ENCODE measurements at places on chromosomes 5 and 9.

DNA sequence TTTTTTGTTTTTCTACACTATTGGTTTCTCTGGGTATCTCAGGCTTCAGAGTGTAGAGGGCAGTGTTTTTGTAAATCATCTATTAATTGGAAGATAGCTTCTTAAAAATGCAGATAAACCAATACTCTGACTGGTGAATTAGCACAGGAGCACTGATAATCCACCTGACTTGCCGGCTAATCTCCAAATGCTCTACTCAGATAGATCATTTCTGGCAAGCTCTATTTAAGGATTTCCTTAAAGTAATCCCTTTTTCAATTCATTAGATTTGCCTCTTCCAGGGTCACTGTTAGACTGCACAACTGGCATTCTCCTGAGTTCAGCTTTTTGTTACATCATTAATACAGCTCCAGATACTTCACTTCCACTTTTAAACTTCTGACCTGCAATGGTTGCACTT, 1390.3 kb upstream of the NUDT12 start:
- DNase-seq = no peak

GRCh38 chr9:75889977-75890471, 449 bp upstream of the PCSK5 start:
- no peak for DNase-seq

DNA sequence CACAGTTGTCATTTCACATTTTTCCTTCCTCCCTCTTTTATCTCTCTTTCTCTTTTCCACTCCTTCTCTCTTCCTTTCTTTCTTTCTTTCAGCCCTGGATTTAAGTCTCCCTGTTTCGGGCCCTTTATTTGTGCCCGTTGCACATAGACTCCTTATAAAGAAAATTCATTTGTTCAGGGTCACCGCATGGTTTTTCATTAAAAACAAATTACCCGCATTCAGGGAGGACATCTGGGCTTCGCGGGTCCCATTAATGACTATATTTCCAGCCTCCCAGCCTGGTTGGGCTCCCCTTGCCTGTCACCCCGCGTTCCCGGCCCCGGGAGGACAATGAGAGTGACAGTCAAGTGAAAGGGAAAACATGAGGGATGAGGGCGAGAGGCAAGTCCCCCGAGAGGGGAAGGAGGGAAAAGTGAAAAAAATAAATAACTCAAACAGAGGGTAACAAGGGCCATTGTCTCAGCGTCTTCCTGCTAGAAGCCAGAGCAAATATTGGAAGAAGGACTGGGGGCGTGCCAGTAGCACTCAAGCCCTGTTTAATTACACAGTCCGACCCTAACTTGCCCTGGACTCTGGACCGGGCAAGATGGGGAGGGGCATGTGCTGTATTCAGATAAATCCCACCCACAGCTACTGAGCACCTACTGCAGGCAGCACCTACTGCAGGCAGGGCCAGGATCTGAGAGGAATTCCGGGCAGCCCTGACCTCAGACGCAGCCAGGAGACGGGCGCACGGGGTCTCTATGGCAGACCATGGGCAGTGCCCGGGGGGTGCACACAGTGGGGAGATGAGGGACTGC, 166.2 kb downstream of the PAX5 start:
- DNase-seq = no peak

DNA sequence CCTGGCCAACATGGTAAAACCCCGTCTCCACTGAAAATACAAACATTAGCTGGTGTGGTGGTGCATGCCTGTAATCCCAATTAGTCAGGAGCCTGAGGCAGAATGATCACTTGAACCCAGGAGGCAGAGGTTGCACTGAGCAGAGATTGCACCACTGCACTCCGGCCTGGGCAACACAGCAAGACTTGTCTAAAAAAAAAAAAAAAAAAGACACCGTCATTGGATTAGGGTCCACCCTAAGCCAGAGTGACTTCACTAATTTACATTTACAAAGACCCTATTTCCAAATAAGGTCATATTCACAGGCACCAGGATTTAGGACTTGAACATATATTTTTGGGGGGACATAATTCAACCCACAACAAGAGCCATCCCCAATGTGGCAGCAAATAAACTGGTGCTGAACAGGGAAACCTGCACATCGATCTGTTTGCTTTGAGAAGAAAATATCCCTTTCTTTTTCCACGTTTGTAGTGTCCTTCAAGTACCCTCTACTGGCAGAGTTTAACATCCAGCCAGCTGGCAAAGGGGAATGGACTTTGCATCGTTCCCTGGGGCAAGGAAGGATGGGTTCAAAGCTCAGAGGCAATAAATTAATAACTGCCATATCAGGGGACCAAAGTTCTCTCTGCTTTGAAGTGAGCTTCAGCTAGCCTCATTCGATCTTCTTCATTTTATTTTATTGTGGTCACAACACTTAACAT, 3.7 kb upstream of the DNAJC25 start:
- DNase-seq = no peak

DNA sequence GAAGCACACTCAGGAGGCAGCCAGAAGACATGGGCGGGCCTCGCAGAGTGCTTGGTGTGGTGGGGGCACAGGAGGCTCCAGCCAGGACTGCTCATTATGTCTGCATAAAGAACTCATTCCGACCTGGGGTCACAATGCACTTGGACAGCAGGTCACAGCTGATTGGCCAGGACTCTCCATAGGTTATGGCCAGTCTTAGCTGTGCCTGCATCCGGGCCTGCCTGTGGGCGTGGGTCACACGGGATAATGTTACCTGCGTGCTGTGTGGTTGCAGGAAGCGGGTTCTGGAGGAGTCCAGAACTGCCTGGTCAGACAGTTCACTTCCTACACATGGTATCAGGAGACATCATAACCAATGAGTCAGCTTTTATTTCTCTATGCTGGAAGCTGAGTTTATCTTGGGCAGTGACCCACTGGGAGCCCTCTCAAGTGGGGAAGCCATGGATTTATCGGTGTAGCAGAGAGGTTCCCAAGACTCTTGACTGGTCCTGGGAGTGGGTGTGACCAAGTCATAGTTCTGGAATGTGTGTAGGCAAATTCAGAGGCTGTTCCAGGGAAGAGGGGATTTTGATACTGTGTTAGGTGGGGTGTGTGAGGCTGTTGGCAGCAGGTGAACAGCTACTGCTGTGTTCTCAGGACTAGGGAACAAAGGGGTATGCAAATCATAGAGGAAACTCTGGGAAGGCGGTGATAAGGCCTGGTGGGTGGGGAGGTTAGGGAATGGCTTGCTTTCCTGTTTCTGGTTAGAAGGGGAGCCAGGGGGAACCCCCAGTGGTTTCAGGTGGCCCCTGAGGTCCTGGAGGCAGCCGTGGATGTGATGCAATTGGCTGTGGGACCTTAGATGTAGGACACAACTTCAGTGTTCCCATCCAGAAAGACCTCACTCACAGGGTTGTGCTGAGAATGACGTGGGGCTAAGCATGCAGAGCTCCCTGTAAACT, 51.3 kb downstream of the ARHGEF37 start:
- no peak for DNase-seq

DNA sequence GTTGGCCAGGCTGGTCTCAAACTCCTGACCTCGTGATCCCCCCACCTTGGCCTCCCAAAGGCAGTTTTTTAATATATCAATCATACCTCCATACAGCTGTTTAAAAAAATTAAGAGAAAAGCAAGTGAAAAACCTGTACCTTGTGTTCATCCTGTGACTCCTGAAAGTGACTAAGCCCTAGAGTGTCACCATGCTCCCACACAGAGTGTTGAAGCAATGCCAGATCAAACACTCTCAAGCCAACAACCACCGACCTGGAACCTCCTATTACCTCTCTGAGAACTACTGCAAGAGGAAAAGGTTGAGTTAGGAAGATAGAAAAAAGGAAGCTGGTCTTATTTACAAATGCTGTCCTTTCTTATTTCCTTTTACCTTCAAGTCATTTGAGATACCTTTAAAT, 123.5 kb downstream of the RASEF start:
- no peak for DNase-seq

DNA sequence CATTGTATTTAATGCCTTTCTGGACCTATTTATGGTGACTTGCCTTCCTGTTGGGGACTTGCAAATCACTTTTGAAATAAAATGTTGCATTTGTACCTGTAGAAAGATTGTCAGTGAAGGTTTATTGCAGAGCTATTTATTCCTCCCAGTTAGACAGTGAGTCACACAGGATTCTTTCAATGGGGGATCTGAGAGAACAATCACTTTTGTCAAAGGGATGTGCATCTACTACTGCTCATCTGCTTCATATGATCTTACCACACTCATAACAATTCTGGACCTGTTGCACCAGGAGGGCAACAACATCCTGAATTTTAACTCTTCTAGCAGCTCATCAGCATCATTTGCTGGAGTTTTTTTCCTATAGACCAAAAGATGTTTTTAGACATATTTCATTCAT, 66.8 kb downstream of the FBXL7 start:
- DNase-seq = no peak

DNA sequence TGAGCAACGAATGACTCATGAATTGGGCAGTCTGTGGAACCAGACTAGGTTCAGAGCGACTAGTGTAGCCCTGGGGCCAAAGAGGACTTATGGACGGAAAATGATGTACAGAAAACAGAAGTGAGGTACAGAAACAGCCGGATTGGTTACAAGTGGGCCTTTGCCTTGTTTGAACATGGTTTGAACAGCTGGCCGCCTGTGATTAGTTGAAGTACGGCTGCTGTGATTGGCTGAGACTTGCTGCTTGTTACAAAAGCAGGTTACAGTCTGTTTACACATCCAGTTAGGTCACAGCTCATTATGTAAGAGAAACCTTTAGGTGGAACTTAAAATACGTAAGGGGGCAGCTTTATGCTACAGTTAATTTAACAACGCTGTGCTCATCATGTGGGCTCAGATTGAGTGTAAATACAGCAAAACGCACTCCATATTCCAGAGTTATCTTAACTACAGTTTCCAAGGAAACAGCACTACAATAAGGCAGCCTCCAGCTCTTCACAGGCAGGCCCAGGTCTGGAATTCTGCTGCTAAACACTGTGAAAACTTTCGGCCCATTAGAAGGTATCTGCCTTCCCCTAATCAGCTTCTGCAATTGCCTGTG, 6.5 kb downstream of the AMACR start:
- DNase-seq = no peak

- DNase-seq = no peak
Observed at GRCh38 chr5:3101561-3101960, 350.1 kb upstream of the IRX2 start.
